GM04503 (cell line): ENCODE measurements at places on chromosomes 7 and 10.

GRCh38 chr7:12389089-12389700, 14.5 kb downstream of the VWDE start:
- DNase-seq: peak; percentile 18

- DNase-seq: no peak
Observed at GRCh38 chr10:1464881-1465417, 272.4 kb downstream of the ADARB2 start.

DNA sequence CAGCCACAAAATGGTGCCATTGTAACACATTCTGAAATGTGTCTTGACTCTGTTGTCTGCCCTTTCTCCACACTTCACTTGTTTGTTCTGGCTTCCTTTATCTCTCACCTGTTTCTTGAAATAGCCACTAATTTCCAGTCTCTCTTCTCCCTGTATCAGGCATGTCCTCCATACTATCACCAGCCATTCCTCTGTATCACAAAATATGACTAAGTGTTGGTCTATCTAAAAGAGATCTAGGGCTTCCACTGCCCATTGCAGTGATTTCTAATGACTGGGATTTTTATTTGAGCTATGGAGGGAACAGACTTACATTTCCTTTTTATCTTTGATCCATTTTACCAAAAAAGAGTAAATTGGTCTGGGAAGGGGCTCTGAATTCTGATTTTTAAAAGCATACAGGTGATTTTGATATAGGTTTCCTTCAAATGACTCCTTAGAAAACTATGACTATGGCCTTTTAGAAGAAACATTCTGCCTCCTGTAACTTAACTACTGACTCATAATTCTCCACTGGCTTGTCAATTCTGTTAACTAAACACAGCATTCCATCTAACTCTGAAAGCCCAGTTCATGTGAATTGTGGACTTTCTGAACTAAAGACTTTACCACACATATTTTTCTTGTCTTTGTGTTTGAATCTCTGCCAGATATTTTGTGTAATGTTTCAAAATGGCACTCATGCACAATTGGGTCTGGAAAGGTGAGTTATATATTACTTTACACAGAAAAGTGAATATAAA, 1121.4 kb downstream of the XPNPEP1 start:
- peak; percentile 55 for DNase-seq

DNA sequence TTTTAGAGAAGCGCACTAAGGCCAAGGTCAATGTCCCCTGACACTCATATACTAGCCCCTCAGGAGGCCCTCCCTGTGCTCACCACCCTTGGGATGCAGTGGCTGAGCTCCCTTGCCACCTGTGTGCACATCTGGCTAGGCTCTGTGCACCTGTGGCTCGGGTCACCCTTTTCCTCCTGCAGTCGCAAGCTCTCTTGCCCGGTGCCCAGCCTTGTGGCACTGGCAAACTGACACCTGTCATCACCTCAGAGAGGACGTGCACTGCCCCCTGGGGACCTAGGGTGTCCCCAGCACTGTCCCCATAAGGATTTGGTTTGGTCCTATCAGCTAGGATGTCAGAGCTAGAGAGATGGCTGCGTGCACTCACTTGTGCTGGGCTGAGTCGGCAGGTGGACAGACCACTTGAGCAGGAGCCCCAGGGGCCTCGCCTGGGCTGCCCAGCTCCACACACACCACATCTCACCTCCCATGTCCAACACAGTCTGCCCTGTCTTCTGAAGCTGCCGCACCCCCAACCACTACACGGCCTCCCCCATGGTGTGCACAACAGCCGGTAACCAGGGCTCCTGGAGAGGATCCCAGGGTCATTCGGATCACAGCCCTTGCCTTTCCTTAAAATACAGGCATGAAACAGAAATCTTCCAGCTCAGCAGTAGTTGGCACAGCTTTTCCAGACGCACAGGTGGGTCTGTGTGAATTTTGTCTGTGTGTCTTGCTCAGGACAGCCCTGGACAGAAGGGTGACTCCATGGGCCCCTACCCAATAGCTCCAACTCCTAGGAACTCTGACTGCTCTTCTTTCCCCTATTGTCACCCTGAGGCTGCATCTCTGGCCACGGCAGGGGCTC, 111.0 kb downstream of the GRID1 start:
- DNase-seq: no peak
